ENCODE measurements at places on chromosomes 1 and 21. TPM values are rescaled to one million over a fixed set of nuclear protein-coding genes. Genes with fewer than 3 reads are reported as not detected.

Gene DENND2D
- not detected for total RNA-seq

Gene HTR1D
- total RNA-seq: 0.20 TPM

GRCh38 chr1:93840956-93841482 is 38.0 kb downstream of the DNTTIP2 start:
- H3K27ac ChIP-seq: no peak overlapping the region
- H3K4me1 ChIP-seq: peaks cover 5% of the 10 kb centered on the region
- DNase-seq: no peak
- H3K27me3 ChIP-seq: peaks cover 5% of the 10 kb centered on the region
- H3K4me3 ChIP-seq: no peak overlapping the region
- peaks cover 5% of the 10 kb centered on the region for H3K36me3 ChIP-seq

- no peak overlapping the region for H3K27ac ChIP-seq
- no peaks in the 10 kb centered on the region for H3K36me3 ChIP-seq
- H3K4me1 ChIP-seq: peaks cover 4% of the 10 kb centered on the region
- DNase-seq: no peak
- H3K27me3 ChIP-seq: no peaks in the 10 kb centered on the region
These were observed 19.0 kb downstream of the CLCA1 start for GRCh38 chr1:86487811-86488141.

DNA sequence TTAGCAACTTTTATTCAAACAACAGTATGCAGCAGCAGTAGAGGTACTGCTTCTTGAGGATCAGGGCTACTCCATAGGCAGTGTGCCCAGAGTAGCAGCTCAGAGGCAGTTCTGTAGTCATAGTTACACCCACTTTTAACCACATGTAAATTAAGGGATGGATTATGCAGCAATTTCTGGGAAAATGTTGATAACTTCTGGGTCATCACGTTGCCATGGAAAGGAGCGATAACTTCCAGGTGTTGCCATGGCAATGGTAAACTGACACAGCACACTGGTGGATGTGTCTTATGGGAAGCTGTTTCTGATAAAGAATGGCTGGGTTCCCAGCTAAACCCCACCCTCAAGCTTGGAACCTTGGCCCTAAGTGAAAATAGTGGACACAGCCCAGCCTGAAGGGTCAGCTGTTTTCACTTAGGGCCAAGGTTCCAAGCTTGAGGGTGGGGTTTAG is 29.0 kb upstream of the PLA2G2A start:
- no peak overlapping the region for H3K27ac ChIP-seq
- H3K36me3 ChIP-seq: peaks cover 8% of the 10 kb centered on the region
- peaks cover 4% of the 10 kb centered on the region for H3K27me3 ChIP-seq
- no peaks in the 10 kb centered on the region for H3K4me1 ChIP-seq
- H3K4me3 ChIP-seq: no peak overlapping the region

Gene BCL2L15
- total RNA-seq: 1.8 TPM

GRCh38 chr1:59404796-59405195 is 107.9 kb downstream of the FGGY start:
- no peak overlapping the region for H3K4me3 ChIP-seq
- DNase-seq: no peak
- no peak overlapping the region for H3K27ac ChIP-seq
- no peaks in the 10 kb centered on the region for H3K27me3 ChIP-seq
- H3K4me1 ChIP-seq: peaks cover 2% of the 10 kb centered on the region
- H3K36me3 ChIP-seq: peaks cover 13% of the 10 kb centered on the region

DNA sequence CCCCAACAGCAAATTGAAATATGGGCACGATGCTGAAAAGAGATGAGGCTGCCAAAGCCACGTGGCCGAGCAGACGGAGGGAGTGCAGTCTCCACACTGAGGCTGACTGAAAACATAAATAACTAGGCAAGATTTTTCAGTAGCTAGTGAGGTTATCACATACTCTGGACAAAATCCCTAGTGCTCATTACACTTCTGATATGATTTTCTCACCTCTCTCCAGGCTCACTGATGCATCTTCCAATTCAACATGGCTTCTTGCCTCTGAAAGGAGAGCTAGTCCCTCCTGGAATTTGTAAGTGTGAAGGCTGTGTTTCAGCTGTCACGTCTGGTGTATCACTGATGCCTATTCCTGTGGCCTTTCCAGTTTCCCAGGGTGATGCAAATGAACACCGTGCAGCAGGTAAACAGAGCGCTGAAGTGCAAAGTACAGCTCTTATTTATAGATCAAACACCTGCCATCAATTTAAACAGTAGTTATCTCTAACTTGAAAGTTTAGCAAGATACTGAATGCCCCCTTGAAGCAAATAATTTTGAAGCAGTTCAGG is 656.1 kb downstream of the KIF26B start:
- H3K4me3 ChIP-seq: no peak overlapping the region
- peaks cover 2% of the 10 kb centered on the region for H3K27me3 ChIP-seq
- H3K36me3 ChIP-seq: no peaks in the 10 kb centered on the region
- DNase-seq: no peak

Gene SPRR2B
- not detected for total RNA-seq

- no peaks in the 10 kb centered on the region for H3K36me3 ChIP-seq
- no peak overlapping the region for H3K4me3 ChIP-seq
- no peak overlapping the region for H3K27ac ChIP-seq
- DNase-seq: no peak
- peaks cover 2% of the 10 kb centered on the region for H3K27me3 ChIP-seq
These were observed 58.1 kb downstream of the TBCE start for GRCh38 chr1:235425357-235425756.

GRCh38 chr1:242448910-242449645 is 75.4 kb downstream of the PLD5 start:
- no peak overlapping the region for H3K4me3 ChIP-seq
- H3K4me1 ChIP-seq: no peaks in the 10 kb centered on the region
- no peaks in the 10 kb centered on the region for H3K36me3 ChIP-seq
- no peak for DNase-seq

Gene HENMT1
- 15.9 TPM for total RNA-seq

GRCh38 chr1:118650107-118650807 is 337.9 kb downstream of the TBX15 start:
- H3K4me3 ChIP-seq: no peak overlapping the region
- no peaks in the 10 kb centered on the region for H3K27me3 ChIP-seq
- no peak overlapping the region for H3K27ac ChIP-seq

DNA sequence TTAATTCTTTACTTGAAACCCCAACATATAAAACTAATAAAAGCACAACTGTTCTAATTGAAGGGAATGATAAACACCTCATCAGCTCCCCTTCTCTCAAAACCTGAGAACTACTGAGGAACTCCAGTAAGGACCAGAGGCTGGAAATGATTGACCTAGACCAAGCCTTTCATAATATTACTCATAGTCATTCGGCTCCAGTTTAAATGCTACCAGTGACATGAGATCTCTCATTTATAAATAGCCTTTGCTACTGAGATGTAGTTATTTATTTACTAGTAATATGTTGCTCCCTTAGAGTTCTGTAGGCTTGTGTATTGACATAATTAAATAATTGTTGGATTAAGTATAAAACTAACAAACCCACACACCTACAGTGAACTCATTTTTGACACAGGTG is 209.8 kb upstream of the PRMT6 start:
- H3K27me3 ChIP-seq: no peaks in the 10 kb centered on the region
- no peaks in the 10 kb centered on the region for H3K4me1 ChIP-seq
- no peak overlapping the region for H3K4me3 ChIP-seq
- no peaks in the 10 kb centered on the region for H3K36me3 ChIP-seq
- DNase-seq: no peak

Gene KIF21B
- total RNA-seq: 51.1 TPM

Gene CFHR4
- total RNA-seq: not detected

Measured in glutamatergic neuron (in vitro differentiated cells).